Activated T-cell treated with anti-CD3 and anti-CD28 coated beads for 1 hour (primary cell): ENCODE measurements at places on chromosomes 6 and 20.
A peak's percentile ranks its signal among the peaks of the same experiment; 100 is the strongest.

DNA sequence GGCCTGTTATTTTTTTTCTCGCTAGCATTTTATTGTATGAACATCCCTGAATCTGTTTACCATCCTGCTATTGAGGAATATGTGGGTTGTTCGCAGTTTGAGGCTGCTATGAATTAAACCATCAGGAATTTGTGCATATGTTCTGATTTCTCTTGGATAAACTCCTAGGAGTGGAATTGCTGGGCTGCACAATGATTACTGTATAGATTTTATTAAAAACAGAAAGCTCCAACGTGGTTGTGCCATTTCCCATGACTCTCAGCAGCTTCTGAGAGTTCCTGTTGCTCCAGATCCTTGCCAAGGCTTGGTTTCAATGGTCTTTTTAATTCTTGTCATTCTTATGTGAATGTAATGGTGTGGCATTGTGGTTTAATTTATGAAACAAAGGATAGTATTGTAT is 75.1 kb downstream of the EDN3 start:
- DNase-seq, result no peak

GRCh38 chr20:913306-913849 is 2.8 kb downstream of the ANGPT4 start:
- DNase-seq, result no peak

- DNase-seq, result no peak
These were observed 174.7 kb upstream of the PROKR2 start for GRCh38 chr20:5491455-5491854.

DNA sequence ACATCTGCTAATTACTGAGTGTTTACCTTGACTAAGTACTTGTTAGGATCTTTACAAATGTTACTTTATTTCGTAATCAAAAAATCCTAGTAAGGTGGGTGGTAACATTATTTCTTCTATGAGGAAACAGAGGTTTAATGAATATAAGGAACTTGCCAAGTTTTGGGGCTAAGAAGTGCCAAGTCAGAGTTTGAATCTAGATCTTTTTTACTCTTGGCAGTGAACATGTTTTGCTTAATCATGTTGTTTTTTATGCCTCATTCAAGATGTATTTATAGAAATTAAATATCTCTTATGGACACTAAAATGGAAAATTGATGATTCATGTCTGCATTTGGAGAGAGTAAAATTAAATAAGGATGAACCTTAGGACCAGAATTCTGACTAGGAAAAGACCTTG is 393.7 kb downstream of the UTRN start:
- DNase-seq, result no peak

DNA sequence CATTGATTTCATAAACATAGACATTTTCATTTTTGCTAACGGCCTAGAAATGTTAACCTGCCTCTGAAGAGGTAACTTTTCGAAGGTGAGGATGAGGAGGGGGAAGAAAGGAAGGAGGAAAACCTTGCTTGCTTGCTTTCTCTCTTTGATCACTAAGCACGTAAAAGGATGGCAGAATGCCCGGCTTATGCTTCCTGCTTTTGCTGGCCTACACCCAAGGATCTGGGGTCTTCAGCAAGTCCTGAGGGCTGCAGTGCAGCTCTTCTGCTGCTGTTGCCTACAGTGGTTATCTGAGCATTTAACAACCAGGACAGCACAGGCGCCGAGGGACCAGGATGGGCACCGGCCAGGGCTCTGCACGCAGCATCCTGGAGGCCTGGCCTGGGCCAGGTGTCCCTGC is 150.8 kb upstream of the TAB2 start:
- DNase-seq, result no peak

GRCh38 chr6:7074870-7075269 is 32.9 kb upstream of the RREB1 start:
- DNase-seq, result no peak

DNA sequence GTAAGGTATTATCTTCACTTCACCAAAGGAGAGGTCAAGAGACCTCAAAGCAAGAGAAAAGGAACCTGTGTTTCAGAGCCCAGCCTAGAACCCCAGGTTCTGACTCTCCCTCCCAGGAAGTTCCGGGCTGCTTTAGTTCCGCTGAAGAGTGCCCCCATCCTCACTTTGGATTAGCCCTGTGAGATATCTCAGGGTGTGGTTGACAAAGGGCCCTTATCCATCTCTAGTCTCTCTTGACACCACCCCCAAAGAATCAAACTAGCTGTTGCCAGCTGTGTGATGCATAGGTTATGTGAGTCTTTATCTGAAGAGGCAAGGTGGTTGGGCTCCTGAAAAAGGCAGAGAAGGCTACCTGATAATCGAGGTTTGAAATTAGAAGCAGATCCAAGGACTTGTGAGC is 20.6 kb downstream of the BRPF3 start:
- no peak for DNase-seq

DNA sequence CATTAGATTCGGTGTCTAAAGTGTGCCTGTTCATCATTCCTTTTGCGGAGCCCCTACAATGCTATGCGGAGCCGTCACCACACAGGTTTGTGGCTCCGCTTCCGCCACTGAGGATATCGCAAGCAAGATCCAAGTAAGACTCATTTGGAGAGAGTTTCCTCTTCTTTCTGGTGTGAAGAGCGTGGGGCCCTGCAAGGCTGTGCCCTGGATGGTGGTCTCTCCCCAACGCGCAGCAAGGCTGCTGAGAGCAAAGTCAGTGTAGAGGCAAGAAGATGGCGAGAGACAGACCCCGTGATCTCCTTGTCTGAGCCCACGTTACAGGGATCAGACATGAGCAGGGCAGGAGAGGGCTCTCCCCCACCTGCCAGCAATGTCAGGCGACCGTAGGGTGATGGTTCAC is 96.3 kb upstream of the AFDN start:
- no peak for DNase-seq

DNA sequence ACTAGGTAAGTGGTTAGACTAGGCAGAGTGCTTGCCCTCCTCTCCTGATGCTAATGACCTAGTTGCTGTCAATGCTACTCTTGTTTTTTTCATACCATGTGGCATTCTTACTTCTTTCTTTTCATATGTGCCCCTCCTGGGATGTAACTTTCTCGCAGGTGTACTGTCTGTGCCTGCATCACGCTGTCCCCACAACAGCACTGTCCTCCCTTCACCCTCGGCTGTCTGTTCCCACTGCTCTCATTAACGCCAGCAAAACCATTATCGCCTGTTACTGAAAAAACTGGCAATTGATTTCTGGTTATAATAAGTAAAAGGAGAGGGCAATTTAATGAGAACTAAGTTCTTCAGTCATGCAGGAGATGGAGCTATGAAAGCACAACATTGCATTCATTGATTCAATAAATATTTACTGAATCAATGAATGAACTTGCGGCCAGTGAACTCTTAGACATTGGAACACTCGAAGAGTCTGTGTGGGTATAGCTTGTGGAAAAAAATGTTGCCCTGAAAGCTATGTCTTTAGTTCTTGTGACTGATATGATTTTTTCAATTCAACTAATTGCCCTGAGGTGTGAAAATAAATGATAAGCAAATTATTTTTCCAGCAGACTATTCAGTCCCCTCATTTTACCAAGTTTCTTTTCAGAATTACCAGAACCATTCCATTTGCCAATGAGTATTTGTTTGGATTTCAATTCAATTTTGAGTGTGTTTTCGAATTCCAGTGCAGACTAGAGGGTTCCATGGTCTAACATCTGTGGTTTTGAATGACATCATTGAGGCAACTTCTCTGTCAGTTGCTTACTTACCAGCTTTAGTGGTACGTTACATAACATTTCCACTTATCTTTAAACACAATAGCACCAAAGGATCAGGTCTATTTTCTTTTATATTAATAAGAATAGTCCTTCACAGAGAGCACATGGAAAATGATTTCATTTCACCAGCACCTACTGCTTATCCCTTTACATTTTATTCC is 2.1 kb downstream of the SLC17A4 start:
- no peak for DNase-seq

- peak; percentile 82 for DNase-seq
These were observed at the start of gene FANCE for GRCh38 chr6:35452183-35453090. Gene FANCE, plus strand, starts transcription at chr6:35452338. Its CDS starts 208 bp downstream, at chr6:35452546.

DNA sequence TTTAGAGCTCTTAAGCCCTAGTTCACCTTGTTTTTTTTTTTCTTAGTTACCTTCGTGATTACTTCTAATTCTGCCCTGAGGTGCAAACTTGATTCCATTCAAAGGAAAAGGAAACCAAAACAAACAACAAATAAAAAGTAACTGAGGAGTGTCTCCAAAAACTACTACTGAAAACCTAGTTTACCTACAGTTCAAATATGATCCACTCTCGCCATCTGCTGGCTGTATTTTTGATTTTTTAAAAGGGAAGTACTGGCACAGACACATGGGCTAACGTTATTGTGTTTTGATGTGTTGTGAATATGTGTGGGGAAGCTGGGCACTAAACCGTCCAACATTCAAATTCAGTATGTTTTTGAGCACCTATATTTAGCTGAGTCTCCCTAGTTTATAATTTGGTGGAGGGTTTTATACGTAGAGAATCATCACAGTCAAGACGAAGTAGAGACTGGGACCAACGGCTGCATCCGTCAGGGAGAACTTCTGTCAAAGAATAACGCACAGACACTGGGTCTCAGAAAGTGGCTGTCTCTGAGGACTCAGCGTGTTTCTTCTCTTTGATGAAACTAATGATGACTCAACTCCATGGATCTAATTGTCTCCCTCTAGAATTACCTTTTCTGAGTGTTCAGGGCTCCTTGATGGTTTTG is 373.5 kb upstream of the BTBD3 start:
- DNase-seq, result no peak

DNA sequence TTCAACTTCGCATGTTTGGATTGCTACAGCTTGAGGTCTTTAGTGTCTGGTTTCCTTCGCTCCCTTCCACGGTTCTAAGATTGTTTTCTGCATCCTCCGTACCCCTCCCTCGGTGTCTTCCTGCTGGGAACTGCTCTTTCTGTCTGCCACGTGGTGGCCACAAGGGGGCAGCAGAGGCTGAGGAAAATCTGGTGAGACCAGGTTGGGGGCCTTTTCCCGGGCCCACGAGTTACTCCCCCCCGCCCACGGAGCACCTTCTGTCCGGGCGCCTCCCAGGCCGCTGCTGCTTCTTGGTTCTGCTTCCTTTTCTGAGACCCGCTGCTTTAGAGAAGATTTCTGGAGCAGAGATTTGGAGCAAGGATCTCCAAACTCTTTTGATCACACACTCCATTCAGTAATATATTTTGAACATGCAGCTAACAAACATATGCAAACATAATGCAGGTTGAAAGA is 21.1 kb upstream of the NOTCH4 start:
- peak; percentile 63 for DNase-seq

- no peak for DNase-seq
These were observed 98.1 kb upstream of the VSTM2L start for GRCh38 chr20:37804584-37805566.

DNA sequence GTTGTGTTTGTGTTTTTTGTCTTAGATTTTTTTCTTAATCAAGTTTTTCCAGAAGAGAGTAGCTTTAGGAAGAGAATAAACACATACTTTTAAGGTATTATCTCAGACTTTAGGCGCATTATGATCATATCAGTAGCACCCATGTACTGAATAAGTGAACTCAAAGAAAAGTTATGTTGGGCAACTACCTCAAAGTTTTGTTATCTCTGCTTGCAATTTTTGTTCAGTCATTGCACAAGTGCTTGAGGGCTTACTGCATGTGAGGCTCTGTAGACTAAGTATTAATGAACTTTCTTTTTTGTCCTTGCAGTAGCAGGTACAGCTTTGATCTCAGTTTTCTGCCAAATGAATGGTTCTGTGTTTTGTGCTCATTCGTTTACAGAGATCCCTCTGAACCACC is 189.0 kb downstream of the SLC16A10 start:
- no peak for DNase-seq

DNA sequence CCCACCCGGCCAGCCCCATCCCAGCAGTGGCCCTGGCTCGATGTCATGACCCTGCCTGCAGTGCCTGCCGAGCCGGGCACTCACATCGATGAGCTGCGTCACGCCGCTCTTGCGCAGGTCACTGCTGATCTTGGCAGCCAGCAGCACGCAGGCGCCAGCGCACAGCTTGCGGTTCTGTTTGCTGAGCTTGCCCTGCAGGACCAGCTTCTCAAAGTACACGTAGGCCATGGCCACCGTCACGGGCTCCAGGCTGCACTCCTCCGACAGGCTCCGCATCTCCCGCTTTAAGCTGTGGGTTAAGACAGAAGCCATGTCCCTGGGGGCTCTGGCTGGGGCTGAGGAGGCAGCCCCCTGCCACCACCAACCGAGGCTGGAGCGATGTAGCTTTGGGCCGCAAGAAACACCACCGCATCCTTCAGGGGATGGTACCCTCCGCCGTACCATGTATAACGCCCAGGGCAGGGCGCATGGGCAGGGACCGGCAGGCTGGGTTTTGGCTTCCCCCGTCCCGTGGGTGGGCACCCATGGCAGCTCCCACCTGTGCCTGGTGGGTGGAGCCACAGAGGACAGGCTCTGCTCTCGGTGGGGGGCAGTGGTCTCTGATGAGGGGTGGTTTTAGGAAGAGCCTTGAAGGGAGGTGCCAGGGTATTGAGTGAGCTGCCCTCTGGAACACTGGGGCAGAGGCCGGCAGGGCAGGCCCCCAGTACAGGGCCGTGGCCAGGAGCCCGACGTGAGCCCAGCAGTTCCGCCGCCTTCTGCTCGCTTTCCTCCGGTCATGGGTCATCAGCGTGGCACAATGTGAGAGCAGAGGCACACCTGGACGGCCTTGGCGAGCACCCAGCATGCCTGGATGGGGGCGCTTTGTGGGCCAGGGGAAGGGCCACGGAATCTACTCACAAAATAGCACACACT is 4.5 kb downstream of the RPS21 start:
- DNase-seq, result no peak

GRCh38 chr20:41782730-41783406 is 164.7 kb upstream of the CHD6 start:
- no peak for DNase-seq

- peak; percentile 14 for DNase-seq
These were observed 887 bp upstream of the NSFL1C start for GRCh38 chr20:1467355-1468116.

DNA sequence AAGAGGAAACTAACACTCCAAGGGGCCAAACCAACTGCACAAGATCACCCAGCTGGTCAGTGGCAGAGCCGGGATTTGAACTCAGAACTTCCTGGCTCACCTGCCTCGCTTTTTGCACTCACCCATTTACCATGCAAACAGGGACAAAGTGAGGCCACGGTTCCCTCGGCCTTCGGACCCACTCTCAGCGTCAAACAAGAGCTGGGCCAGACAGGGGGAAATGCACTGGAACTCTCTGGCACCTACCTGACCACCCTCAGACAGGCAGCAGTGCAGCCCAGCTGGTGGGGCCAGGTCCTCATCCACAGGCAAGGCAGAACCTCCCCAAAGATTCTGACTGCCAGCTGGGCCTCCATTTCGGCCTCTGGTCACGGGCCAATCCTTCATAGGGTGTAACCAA is 93.7 kb upstream of the SRSF6 start:
- no peak for DNase-seq
